A549 treated with AZD2906 at 1 μM for 4 hours (cell line): ENCODE measurements at places on chromosomes 7 and 10. TPM values are rescaled to one million over a fixed set of nuclear protein-coding genes. Genes with fewer than 3 reads are reported as not detected.

Gene LDB3
- total RNA-seq: 0.08 to 0.24 TPM (median 0.16 TPM) in 5 replicates

Gene SLC26A3
- total RNA-seq: 0.02 to 0.05 TPM in 2 of 5 replicates, not detected in the others

Gene STAG3
- 0.14 to 0.42 TPM (median 0.18 TPM) in 5 replicates for total RNA-seq

Gene IFIT1B
- total RNA-seq: not detected in 5 replicates

Gene OR9A2
- not detected in 5 replicates for total RNA-seq

Gene DCLRE1A
- total RNA-seq: 8.6 to 10.4 TPM (median 9.1 TPM) in 5 replicates

Gene IRF5
- total RNA-seq: 13.2 to 16.2 TPM (median 15.0 TPM) in 5 replicates

Gene MEIG1
- total RNA-seq: 0.43 to 0.83 TPM (median 0.63 TPM) in 5 replicates

Gene KCNK18
- total RNA-seq: not detected in 5 replicates

Gene OR2A2
- not detected in 5 replicates for total RNA-seq

Gene NAT16
- 0.13 to 0.19 TPM (median 0.15 TPM) in 5 replicates for total RNA-seq

Gene PRTFDC1
- 15.3 to 19.8 TPM (median 16.4 TPM) in 5 replicates for total RNA-seq

Gene TES
- total RNA-seq: 59.9 to 86.8 TPM (median 70.0 TPM) in 5 replicates

Gene NANOS1
- 2.0 to 3.4 TPM (median 2.9 TPM) in 5 replicates for total RNA-seq

Gene CTAGE6
- total RNA-seq: not detected in 5 replicates

Gene C7orf33
- not detected in 5 replicates for total RNA-seq

Gene NODAL
- not detected in 5 replicates for total RNA-seq

Gene ECHDC3
- 9.4 to 10.9 TPM (median 10.4 TPM) in 5 replicates for total RNA-seq

Gene ADAMTS14
- total RNA-seq: 0.09 to 0.26 TPM (median 0.13 TPM) in 5 replicates

Gene VIPR2
- 0.02 to 0.06 TPM (median 0.02 TPM) in 5 replicates for total RNA-seq
